Left forelimb (tissue), 1 donor: ENCODE measurements at places on chromosomes 1 and 21.

DNA sequence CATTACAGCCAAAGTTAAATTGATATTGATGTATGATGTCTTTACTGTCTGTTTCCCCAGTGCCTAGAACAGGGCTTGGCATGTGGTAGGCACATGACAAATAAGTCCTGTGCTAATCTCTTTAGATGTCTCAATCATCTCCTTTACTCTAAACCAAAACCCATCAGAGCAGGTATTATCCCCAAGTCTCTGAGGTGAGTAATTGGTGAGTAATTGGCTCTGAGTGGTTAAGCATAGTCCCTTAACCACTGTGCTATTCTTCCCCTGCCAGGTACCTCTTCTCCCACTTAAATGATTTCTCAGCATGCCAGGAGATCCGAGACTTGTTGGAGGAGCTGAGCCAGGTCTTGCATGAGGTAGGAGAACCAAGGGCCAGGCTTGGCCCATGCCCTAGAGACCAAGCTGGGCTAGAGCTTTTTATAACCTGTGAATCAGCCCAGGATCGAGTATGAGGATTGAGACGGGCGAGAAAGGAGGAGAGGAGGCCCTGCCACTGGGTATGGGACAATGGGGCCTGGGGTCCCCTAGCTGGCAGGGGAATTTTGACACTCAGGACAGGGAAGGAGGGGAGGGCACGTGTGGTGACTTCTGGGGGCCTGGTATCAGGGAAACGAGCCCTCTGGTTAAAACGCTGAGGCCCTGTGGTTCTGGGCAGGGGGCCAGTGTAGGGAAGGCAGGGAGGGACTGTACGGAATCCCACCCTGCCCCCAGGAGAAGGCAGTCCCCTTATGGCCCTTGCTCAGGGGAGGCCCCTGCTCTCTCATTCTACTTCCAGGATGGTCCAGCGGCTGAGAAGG lies 4.5 kb downstream of the CNKSR1 start:
- DNase-seq, result no peak

GRCh38 chr1:231183639-231184590 lies 22.1 kb downstream of the TRIM67 start:
- DNase-seq, result no peak

- DNase-seq, result no peak
These were observed 77.0 kb downstream of the HMCN1 start for GRCh38 chr1:185811073-185811709.

DNA sequence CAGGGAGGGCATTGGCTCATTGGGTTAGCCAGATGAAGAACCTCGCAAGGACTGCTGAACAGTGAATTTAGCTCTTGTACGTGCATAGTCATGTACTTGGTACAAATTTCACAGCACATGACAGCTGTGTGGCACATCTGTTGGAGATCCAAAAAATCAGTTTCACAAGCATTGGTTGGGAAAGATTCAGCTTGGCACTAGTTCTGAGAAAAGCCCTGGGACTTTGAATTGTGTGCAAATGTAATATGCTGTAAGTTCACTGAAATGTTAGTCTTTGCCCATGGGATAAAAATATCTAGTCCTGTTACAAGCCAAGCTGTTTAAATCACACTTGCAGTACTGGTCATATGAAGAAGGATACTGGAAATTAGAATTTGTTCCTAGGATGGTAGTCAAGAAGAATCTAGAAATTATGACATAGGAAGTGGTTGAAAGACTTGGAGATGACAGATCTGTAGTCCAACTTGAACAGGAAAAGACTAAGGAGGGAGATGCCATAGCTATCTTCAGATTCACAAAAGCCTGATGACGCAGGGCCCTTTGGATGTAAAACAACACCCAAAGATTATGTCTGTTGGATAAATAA lies 19.2 kb downstream of the LAMC2 start:
- no peak for DNase-seq

- no peak for DNase-seq
These were observed 7.6 kb upstream of the C1orf74 start for GRCh38 chr1:209791920-209792319.

- no peak for DNase-seq
These were observed 10.5 kb downstream of the PDIK1L start for GRCh38 chr1:26121854-26122773.
